ENCODE measurements at places on chromosomes 3 and 15.
A peak's percentile ranks its signal among the peaks of the same experiment; 100 is the strongest.

DNA sequence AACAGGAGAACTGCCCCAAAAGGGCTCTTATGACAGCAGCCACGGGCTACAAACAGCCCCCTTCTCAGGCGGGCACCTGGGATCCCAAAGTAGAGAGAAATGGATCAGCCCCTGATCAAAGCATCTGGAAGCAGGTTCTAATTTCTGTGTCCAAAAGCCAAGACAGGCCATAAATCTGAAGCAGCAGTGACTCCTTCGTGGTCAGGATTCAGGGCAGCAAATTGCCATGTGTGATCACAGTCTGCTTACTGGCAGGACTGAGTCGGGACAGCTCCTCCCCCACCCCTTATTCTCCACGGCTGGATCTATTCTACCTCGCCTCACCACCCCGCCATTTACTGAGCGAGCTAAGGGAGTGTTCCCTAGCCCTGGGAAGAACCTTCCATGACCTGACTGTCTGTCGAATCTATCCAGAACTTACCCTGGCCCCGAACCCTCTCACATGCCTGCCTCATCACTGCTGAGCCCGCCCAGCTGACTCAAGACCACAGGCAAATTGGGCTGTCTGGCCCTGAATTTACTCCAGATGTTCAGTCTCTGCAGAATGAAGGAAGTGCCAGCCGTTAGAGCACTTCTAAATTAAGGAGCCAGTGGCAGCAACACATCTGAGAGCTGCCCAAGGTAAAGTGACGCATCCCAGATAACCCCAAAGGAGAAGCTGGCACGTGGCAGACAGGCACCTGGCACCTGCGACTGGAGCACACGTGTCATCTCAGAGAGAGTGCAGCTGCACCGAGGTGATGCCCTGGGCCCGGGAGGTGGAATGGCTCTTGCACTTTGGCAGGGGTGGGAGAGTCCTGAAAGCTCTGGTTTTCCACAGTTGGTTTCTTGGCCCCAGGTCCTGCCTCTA lies 1.3 kb downstream of the LRRC15 start:
- peak overlapping the region; percentile 61 for H3K27ac ChIP-seq
- no peaks in the 10 kb centered on the region for H3K27me3 ChIP-seq
- H3K4me1 ChIP-seq = peaks cover 75% of the 10 kb centered on the region
- peak overlapping the region; percentile 89 for H3K4me3 ChIP-seq
- peaks cover 5% of the 10 kb centered on the region for H3K36me3 ChIP-seq

GRCh38 chr3:124260206-124260915 lies 268.4 kb upstream of the ROPN1 start:
- peaks cover 71% of the 10 kb centered on the region for H3K4me1 ChIP-seq
- peak overlapping the region; percentile 36 for H3K4me3 ChIP-seq
- no peaks in the 10 kb centered on the region for H3K27me3 ChIP-seq
- no peaks in the 10 kb centered on the region for H3K36me3 ChIP-seq

- H3K4me3 ChIP-seq = no peak overlapping the region
- peaks cover 4% of the 10 kb centered on the region for H3K27me3 ChIP-seq
- peaks cover 22% of the 10 kb centered on the region for H3K4me1 ChIP-seq
- no peak overlapping the region for H3K27ac ChIP-seq
Measured at GRCh38 chr15:50828610-50829206, 63.2 kb upstream of the SPPL2A start.

DNA sequence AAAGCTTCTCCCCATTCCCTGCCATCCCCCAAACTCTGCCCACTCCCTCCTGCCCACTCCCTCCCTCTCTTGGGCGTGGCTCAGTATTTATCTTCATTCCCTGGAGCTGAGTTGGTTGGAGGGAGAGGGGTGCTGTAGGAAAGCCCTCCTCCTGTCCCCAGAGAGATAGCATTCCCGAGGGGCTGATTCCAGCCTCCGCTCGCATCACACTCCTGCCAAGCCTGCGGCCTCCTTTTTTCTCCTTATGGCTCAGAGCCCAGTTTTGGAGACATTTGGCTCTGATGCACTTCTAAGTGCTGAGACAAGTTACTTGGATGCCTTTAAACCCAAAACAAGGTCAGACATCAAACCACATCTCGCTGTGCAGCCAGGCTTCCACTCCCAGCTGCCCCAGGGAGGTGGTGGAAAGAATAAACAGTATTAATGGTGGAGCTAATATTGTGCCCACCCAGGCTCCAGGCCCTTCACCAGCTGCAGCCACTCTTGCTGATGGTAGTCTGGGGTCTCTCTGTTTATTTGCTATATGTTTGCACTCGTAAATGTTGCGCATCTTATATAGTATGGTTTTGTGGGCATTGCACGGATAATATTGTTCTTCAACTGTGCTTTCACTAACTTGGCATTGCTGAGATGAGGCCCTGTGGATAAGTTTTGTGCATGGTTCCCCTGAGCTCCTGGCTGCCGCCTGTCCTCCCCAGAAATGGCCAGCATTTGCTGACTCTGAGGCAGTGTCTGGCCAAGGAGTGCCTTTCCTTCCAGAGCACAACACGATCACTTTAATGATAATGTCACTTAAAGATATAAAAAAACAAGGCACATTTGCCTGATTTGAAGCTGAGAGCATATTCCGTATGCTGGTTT lies 157.2 kb downstream of the LRRC28 start:
- H3K4me1 ChIP-seq = peaks cover 25% of the 10 kb centered on the region
- H3K36me3 ChIP-seq = no peaks in the 10 kb centered on the region
- H3K27me3 ChIP-seq = peaks cover 5% of the 10 kb centered on the region
- DNase-seq = peak; percentile 70
- H3K27ac ChIP-seq = peak overlapping the region; percentile 33
- peak overlapping the region; percentile 30 for H3K4me3 ChIP-seq

DNA sequence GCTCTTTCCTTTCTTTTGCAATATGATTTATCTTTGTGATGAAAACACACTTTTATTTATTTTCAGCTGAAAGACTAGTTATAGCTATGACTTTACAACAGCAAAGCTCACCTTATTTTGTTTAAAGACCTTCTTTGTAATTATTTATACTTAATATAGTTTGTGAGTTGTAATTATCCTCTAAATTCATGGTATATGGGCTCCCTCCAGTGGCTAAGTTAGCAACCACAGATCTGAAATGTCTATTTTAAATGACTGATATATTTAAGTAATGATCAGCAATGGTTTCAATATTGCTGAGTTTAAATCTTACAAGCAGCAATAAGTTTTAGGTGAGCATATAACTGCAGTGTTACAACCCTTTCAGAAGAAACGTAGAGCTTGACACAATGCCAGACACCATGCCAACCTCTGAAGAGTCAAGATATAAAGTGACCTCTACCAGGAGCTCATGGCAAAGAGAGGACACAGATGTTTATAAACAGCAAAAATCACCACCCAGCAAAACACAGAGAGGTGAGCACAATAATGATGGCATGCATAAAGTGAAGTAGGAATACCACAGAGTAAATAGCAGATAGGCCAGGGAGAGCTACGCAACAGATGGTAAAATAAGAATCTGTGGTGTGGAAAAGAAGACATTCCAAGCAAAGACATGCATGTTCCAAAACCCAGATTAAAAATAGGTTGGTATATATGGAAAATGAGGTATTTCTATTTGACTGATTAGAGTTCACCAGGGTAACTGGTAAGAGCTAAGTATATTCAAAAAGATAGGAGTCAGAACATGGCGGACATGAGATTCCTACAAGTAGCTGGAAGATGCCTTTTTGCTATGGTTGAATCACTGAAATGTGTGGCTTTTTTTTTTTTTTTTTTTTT lies 143.7 kb upstream of the ZNF385D start:
- H3K27me3 ChIP-seq = no peaks in the 10 kb centered on the region
- no peak overlapping the region for H3K27ac ChIP-seq
- H3K4me3 ChIP-seq = no peak overlapping the region
- peak; percentile 14 for DNase-seq

- H3K27ac ChIP-seq = peak overlapping the region; percentile 51
- peaks cover 13% of the 10 kb centered on the region for H3K4me1 ChIP-seq
- DNase-seq = no peak
- no peaks in the 10 kb centered on the region for H3K36me3 ChIP-seq
- H3K27me3 ChIP-seq = no peaks in the 10 kb centered on the region
- H3K4me3 ChIP-seq = no peak overlapping the region
Measured at GRCh38 chr15:42911058-42911592, 9.5 kb downstream of the TTBK2 start.

GRCh38 chr3:22861426-22861825 lies 341.7 kb upstream of the UBE2E2 start:
- no peaks in the 10 kb centered on the region for H3K36me3 ChIP-seq
- H3K27me3 ChIP-seq = no peaks in the 10 kb centered on the region
- DNase-seq = no peak
- no peaks in the 10 kb centered on the region for H3K4me1 ChIP-seq
- no peak overlapping the region for H3K27ac ChIP-seq
- no peak overlapping the region for H3K4me3 ChIP-seq

DNA sequence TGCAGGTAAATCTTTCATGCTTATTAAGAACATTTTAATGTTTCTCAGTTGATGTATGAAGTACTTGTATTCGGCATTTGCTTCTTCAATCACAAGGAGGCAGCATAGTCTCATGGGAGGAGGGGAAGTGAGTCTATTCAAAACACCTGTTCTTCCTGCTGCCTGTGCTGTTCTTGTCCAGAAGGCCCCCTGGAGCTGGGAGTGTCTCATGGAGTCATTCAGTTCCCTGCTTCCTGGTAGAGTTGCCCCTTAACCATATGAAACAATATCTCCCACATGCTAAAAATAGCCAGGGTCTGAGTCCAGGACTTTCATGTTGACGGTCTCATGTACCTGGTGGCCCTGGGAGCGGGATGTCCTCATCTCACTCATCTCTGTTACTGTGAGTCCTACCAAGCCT lies 15.5 kb upstream of the PPP1R2 start:
- H3K27me3 ChIP-seq = peaks cover 26% of the 10 kb centered on the region
- DNase-seq = no peak
- H3K4me3 ChIP-seq = no peak overlapping the region
- H3K36me3 ChIP-seq = no peaks in the 10 kb centered on the region
- H3K27ac ChIP-seq = no peak overlapping the region

- H3K4me3 ChIP-seq = no peak overlapping the region
- H3K36me3 ChIP-seq = no peaks in the 10 kb centered on the region
- H3K27ac ChIP-seq = peak overlapping the region; percentile 67
- H3K27me3 ChIP-seq = no peaks in the 10 kb centered on the region
Measured at GRCh38 chr3:74443102-74443501, 171.4 kb downstream of the CNTN3 start.

DNA sequence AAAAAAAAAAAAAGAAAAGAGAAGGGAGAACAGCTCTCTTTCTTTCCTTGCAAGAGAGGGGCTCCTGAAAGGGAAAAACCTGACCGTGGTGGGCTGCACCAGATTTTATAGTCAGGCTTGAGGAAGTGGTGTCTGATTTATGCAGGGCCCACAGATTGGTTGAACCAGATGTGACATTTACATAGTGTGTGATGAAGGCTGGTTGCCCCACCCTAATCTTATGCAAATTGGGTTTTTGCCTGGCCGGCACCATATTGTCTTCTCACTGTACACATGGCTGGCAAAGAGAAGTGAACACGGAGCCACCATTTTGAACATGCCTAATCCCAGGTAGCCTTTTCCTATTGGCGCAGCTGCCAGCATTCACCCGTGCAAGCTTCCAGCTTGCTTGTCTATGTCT lies 154.4 kb downstream of the OXSM start:
- no peak for DNase-seq
- H3K36me3 ChIP-seq = peaks cover 5% of the 10 kb centered on the region
- no peaks in the 10 kb centered on the region for H3K4me1 ChIP-seq
- no peak overlapping the region for H3K4me3 ChIP-seq
- no peaks in the 10 kb centered on the region for H3K27me3 ChIP-seq

DNA sequence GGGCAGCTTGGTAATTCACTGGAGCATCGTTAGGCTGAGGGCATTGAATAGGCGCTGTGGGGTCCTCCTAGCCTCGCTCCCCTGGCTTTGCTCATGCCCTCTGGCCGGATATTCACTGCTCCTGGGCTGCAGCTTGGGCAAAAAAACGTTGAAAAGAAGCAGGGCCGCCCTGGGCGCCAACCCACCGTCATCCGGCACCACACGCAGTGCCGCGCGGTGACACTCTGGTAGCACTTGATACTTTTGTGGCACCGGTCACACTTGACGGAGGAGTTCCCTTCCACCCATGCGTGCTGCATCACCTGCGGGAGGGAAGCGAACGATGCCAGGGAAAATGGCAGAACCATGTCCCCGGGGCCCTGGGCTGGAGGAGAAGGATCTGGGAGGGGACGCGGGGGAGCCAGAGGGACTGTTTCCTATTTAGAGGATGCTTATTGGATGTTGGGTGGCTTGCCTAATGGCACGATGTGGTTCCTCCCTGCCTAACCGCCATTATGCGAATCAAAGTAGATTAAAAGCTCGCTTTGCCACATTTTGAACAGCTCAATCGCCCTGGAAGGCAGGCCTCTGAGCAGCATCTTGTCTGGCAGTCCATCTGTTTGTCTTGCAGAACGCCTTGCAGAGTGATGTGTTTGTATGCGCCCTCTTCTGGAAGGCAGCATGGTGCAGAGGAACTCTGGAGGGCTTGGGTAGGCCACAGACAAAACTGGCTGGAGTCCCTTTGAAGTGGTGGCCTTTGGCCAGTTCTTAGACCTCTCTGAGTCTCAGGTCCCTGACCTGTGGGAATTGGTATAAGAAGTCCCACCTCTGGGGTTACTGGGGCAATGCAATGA lies 93.2 kb downstream of the DGKG start:
- no peak overlapping the region for H3K4me3 ChIP-seq
- no peak overlapping the region for H3K27ac ChIP-seq
- H3K36me3 ChIP-seq = no peaks in the 10 kb centered on the region
- no peaks in the 10 kb centered on the region for H3K4me1 ChIP-seq
- DNase-seq = peak; percentile 26
- peaks cover 46% of the 10 kb centered on the region for H3K27me3 ChIP-seq

GRCh38 chr3:53646723-53647122 lies 152.3 kb downstream of the CACNA1D start:
- H3K4me3 ChIP-seq = no peak overlapping the region
- no peaks in the 10 kb centered on the region for H3K4me1 ChIP-seq
- no peak overlapping the region for H3K27ac ChIP-seq
- H3K27me3 ChIP-seq = peaks cover 7% of the 10 kb centered on the region
- no peak for DNase-seq
- H3K36me3 ChIP-seq = no peaks in the 10 kb centered on the region

DNA sequence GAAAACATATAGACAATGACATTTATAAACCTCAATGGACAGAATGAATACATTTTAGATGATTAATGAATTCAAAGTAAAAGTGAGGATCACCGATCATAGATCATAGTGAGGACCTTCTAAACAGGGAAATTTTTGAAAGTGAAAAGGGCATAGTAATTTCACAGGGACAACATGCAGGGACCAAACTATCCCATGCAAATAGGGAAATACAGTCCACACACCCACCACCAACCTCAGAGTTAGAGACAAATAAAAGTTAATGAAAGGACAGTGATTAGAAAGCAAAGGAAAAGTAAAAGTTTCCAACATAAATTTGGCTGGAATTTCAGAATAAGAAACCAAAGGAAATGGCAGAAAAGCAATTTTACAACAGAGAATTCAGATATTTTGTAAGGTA lies 15.4 kb upstream of the CHRNA7 start:
- DNase-seq = no peak
- no peak overlapping the region for H3K27ac ChIP-seq
- no peaks in the 10 kb centered on the region for H3K27me3 ChIP-seq
- H3K4me1 ChIP-seq = no peaks in the 10 kb centered on the region

GRCh38 chr15:70775160-70775559 lies 11.8 kb upstream of the UACA start:
- peaks cover 7% of the 10 kb centered on the region for H3K36me3 ChIP-seq
- peak overlapping the region; percentile 52 for H3K4me3 ChIP-seq
- H3K4me1 ChIP-seq = peaks cover 82% of the 10 kb centered on the region
- peak; percentile 82 for DNase-seq
- peak overlapping the region; percentile 82 for H3K27ac ChIP-seq
- no peaks in the 10 kb centered on the region for H3K27me3 ChIP-seq

GRCh38 chr3:51585197-51585596 lies 46.7 kb downstream of the RAD54L2 start:
- H3K27me3 ChIP-seq = no peaks in the 10 kb centered on the region
- H3K27ac ChIP-seq = no peak overlapping the region
- peaks cover 20% of the 10 kb centered on the region for H3K4me1 ChIP-seq
- H3K36me3 ChIP-seq = no peaks in the 10 kb centered on the region
- H3K4me3 ChIP-seq = no peak overlapping the region
- no peak for DNase-seq
